T-helper 2 cell treated with Interferon-gamma antibody and Interleukin-4, amounts not matched to agents 100 ng/mL and 5 ng/mL, for 36 hours (primary cell): ENCODE measurements at places on chromosomes 11 and 22. TPM values are rescaled to one million over a fixed set of nuclear protein-coding genes. Genes with fewer than 3 reads are reported as not detected.

The WNT11 gene
- total RNA-seq: not detected in 2 replicates

The PPP2R1B gene
- total RNA-seq: 56.3 and 62.2 TPM in 2 replicates

The EIF4G2 gene
- 815 and 838 TPM in 2 replicates for total RNA-seq

The SLC22A9 gene
- total RNA-seq: not detected in 2 replicates

The SLC22A25 gene
- total RNA-seq: not detected in 2 replicates

The SYT13 gene
- not detected in 2 replicates for total RNA-seq

The ANGPTL5 gene
- not detected in 2 replicates for total RNA-seq

The OR52I2 gene
- not detected in 2 replicates for total RNA-seq

The SYCE3 gene
- not detected in 2 replicates for total RNA-seq

The APOBEC3A gene
- total RNA-seq: 0.68 TPM in 1 of 2 replicates, not detected in the other

The CREB3L1 gene
- total RNA-seq: 0.09 TPM in 1 of 2 replicates, not detected in the other

The DEPDC7 gene
- total RNA-seq: 0.68 and 1.2 TPM in 2 replicates

The PDGFD gene
- total RNA-seq: not detected in 2 replicates

The SYT12 gene
- not detected in 2 replicates for total RNA-seq

The ALDH3B2 gene
- total RNA-seq: not detected in 2 replicates

The ANO9 gene
- total RNA-seq: 67.6 and 74.5 TPM in 2 replicates

The MRGPRE gene
- total RNA-seq: not detected in 2 replicates

The KRTAP5-10 gene
- not detected in 2 replicates for total RNA-seq

The POU2AF1 gene
- 2.6 and 3.3 TPM in 2 replicates for total RNA-seq

The SLC5A4 gene
- total RNA-seq: not detected in 2 replicates

The CCDC179 gene
- total RNA-seq: not detected in 2 replicates

The DNAJB7 gene
- total RNA-seq: not detected in 2 replicates

The OVOL1 gene
- 0.09 TPM in 1 of 2 replicates, not detected in the other for total RNA-seq
